ENCODE measurements at places on chromosomes 3 and 15.

DNA sequence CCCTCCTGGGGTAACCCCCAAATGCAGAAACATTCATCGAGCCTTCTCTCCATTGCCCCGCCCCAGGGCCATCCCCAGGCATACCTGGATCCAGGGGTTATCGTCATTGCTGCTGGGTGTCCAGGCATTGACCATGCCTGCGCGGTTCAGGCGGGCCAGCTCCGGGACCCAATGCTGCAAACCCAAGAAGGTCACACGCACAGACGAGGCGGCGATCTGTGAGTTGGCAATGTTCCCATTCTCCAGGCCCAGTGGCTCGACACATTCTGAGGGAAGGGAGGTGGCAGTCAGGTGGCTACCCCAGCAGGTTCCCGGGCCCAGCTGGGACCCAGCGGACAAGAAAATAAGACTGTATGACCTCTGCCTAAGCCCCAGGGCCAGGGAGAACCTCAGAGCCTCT is 6.1 kb downstream of the MFGE8 start:
- DNase-seq: no peak

DNA sequence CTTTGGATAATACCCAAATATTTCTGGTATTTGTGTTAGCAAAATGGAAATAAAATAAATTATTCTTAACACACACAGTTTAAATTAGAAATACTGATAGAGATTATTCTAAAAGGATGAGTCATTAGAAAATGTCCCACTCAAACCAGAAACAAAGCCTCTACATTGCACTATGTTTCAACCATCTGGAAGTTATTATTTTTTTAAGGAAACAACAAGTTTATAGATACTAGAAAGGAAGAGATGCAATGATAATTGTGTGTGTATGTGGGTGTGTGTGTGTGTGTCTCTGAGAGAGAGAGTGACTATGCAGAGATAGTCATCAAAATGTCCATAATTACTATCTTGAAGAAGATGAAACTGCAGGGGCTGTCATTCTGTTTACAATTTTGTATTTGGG is 1340.5 kb downstream of the ROBO1 start:
- no peak for DNase-seq

DNA sequence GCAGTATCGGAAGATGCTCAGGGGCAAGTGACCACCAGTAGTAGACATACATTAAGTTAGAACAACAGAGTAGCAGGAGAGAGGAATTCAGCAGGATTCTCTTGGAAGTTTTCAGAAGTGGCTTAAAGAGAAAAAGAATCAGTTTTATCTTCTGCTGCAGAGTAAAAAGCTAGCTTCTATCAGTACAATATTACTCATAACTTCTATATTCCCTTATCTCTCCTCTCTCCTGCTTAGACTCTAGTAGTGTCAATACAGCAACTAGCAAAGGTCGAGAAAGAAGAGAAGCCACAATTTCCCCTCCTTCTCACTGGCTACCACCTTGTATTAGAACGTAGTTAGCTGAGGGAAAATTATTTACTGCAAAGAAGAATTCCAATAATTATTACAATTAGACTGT is 539.7 kb downstream of the DIPK2A start:
- DNase-seq: no peak

DNA sequence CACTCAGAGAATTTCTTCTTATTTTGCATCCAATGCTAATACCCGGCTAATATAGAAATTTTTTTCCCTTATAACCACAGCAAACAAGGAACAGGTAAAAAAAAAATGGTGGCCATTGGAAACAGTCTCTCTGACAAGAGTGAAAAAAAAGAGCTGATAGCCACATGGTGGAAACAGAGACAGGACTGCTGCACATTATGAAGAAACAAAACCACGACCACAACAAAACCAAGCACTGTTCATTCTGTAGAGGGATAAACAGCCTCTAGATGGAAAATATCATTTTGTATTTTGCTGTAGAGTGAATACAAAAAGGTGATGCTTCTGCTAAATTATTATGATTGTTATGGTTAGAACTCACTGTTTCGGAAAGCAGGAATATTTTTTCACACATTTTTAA is 686.2 kb downstream of the NLGN1 start:
- DNase-seq: no peak

- no peak for DNase-seq
Observed at GRCh38 chr15:71111181-71111565, 4.1 kb upstream of the THSD4 start.

- no peak for DNase-seq
Observed at GRCh38 chr3:176905331-176905730, 292.0 kb downstream of the TBL1XR1 start.

- DNase-seq: peak; percentile 85
Observed at GRCh38 chr3:30199096-30199759, 407.2 kb upstream of the TGFBR2 start.
